Stimulated activated naive CD4-positive, alpha-beta T cell treated with Interleukin-2 at 50 U/mL for 16 hours (primary cell): ENCODE measurements at places on chromosomes 7 and 10.

- DNase-seq = no peak
Observed at GRCh38 chr10:124150807-124151417, 57.5 kb upstream of the CHST15 start.

- DNase-seq = no peak
Observed at GRCh38 chr10:34884272-34884952, 69.3 kb upstream of the PARD3 start.

GRCh38 chr10:130463876-130464364, 327.7 kb downstream of the GLRX3 start:
- no peak for DNase-seq

- DNase-seq = no peak
Observed at GRCh38 chr10:89373916-89374711, 3.7 kb upstream of the IFIT1B start.
